T-helper 2 cell treated with Interferon-gamma antibody and Interleukin-4, amounts not matched to agents 5 μg/mL and 100 μg/mL, for 36 hours (primary cell): ENCODE measurements at places on chromosomes 6 and 20.

- no peak for DNase-seq
Observed at GRCh38 chr6:1613346-1613687, 3.6 kb downstream of the FOXC1 start.

DNA sequence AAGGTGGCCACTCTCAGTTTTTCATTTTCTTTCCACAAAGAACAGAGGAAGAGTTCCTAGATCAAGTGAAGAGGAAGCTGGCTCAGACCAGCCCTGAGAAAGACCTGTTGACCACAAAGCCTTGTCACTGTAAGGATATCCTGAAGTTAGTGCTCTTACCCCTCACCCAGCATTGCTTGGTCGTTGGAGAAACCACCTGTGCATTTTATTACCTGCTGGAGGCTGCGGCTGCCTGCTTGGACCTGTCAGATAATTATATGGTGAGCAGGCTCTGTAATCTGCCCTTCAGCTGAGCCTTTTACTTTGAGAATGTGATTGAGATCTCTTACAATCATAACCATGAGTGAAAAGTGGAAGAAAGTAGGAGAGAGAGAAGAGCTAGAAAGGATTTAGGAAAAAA, 21.9 kb downstream of the TREML1 start:
- DNase-seq, result no peak

DNA sequence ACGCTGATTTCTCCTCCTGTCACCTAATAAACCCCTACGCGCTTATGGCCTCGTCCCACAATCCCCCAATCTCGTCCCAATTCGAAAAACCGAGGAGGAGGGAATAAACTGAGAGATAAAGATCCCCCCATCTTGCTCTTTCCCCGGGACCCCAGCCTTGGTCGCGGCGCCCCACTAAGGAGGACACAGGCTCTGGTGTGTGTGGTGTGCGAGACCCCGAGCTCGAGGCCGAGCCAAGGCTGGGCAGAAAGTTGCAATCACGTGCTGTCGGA, 1.3 kb upstream of the NR2E1 start:
- no peak for DNase-seq

GRCh38 chr20:33444797-33445560, 1.4 kb upstream of the SNTA1 start:
- no peak for DNase-seq

DNA sequence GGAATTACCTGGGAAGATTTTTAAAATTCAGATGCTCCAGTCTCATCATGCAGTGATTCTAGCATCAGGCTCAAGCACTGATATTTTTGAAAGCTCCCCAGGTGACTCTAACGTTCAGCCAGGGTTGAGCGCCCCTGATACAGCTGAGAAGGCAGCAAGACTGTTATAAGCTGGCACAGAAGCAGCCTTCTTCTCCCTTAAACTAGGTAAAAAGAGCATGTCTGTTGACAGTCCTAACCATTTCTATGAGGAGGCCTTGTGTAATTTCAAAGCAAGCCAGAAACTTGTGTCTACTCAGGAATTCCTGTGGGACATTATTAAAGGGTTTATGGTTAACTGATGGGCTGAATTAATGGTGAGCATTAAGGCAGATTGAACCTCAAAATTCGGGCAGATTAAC, 141.9 kb downstream of the PDE7B start:
- no peak for DNase-seq
